ENCODE measurements at places on chromosomes 1 and 21.

GRCh38 chr1:224262373-224263054 is 67.5 kb downstream of the NVL start:
- DNase-seq, result no peak

DNA sequence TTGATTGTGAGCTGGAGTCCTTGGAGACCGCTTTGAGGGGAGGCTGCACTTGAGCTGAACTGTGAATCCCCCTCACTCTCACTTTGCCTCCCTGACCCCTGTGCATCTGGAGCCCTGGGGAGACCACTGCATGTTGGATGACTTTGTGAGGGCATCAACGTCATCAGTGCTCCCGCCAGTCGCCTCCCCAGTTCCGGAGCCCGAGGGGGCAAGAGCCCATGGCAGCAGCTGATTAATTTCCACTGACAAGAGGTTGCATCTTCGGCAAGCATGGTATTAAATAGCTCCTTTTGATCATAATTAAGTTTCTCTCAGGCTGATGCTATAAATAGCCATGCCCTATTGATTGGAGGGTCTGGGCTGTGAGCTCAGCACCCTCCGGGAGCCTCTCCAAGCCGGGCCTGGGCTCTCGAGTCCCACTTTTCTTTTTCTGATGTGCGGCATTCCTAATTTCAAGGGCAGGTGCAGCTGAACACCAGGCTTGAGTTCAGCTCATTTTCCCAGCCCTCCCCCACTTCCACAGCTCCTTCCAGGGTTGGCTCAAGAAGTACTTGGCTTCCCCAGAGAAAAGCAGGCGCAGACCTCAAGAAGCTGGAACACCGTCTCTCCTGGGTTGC is 33.2 kb downstream of the KCND3 start:
- DNase-seq, result no peak

- no peak for DNase-seq
Measured at GRCh38 chr1:231226156-231226555, 14.9 kb upstream of the GNPAT start.

GRCh38 chr21:14271641-14272040 is 55.7 kb downstream of the RBM11 start:
- DNase-seq, result no peak

- no peak for DNase-seq
Measured at GRCh38 chr1:81020506-81020905, 780.2 kb upstream of the ADGRL2 start.

DNA sequence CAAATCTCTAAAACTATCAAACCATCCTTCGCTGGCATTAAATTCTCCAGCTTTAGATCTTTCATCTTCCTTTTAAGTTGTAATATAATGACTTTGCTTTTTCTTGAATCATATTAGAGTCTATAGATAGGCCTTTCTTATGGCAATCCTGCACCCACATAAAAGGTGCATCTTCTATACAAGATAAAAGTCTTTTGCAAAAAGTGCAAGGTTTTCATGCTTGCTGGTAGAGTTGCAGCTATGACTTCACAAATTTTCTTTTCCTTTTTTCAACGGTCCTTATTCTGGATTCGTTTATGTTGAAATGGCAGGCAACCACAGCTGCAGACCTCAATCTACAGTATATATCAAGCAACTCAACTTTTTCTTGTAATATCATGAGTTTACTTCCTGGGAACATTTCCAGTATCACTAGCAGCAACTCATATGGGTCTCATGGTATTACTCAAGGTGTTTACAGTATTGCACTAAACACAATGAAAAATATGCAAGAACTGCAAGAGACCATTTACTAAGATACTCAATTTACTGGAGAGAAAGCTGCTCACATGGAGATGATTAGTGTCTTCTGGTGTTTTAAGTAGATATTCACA is 22.1 kb downstream of the OMA1 start:
- no peak for DNase-seq

DNA sequence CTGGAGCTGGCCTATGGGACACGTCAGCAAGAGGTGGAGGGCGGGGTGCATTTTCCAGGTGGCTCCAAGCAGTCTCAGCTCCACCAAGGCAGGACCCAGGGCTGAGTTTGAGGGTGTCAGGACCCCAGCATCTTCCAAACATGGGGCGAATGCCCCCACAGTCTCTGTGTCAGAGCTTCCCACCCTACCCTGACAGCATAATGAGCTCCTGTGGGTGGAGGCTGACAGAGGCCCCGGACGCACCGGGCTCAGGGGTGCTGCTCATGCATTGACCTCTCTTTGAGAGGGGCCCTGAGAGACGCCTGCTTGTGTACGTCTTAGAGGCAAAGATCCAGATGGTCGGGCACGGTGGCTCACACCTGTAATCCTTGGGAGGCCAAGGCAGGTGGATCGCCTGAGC is 37.2 kb downstream of the SLC2A7 start:
- DNase-seq, result no peak

- DNase-seq, result no peak
Measured at GRCh38 chr1:172972258-172972657, 78.5 kb downstream of the TNFSF18 start.

- no peak for DNase-seq
Measured at GRCh38 chr1:71088645-71089287, 7.9 kb upstream of the ZRANB2 start.

DNA sequence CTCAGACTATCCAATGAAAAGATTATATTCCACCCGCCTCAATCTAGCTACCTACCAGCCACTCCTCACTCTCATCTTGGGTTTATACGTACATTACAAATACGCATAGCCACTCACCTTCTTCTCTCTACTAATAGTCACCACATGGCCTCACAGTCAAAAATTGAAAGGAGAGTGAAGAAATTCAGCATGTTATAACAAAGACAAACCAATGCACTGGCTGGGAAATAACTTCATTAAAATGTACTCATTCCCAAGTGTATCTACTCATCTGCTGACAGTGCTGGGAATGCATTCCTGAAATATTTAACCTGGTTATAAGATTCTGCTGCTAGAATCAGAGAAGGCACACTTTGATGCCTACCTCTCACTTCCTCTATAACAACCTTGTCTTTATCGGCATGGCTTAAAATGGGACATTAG is 6.5 kb downstream of the ZNF644 start:
- DNase-seq, result peak; percentile 11

DNA sequence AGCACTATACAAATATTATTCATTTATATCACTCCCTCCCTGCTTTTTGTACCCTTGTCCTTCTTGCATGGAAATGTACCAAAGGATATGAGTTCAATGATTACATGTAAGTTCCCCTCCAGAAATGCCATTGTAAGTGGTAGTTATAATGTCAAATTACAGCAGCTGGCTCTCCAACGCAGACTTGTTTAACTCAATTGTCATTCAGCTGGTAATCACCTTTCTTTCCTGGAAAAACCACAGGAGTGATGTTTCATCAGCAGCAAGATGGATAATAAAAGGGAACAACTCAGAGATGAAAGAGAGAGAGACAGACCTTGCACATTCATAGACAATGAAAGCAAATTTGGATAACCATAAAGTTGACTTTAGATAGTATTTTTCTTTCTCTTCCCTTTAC is 578.6 kb upstream of the PBX1 start:
- DNase-seq, result no peak

- no peak for DNase-seq
Measured at GRCh38 chr1:196887515-196888239, at the start of gene CFHR4. Gene CFHR4 (plus strand): TSS chr1:196888052. CDS start chr1:196888151, 99 bp downstream.

GRCh38 chr1:162656266-162656665 is 24.0 kb downstream of the DDR2 start:
- no peak for DNase-seq

DNA sequence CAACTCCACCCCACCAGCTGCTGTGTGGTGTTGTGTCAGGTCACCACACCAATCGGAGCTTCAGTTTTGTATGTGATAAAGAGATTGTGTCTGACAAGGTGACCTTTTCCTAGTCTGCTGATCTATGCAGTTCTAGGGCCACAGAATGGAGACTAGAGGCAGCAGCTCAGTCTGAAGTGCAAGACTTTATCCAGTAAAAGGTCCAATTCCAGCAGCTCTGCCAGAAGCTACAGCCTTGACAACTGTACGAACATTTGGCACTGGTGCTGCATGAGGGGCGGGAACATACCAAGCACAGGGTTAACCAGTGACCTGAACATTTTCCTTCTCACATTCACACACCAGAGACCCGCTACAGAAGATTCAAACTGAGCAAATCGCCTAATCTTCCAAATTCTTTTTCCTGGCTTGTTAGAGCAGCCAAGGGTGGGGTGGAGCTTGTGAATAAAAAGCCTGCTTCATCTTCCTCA is 9.3 kb downstream of the FMO1 start:
- DNase-seq, result no peak

GRCh38 chr1:197062692-197063091 is 4.4 kb downstream of the F13B start:
- no peak for DNase-seq

DNA sequence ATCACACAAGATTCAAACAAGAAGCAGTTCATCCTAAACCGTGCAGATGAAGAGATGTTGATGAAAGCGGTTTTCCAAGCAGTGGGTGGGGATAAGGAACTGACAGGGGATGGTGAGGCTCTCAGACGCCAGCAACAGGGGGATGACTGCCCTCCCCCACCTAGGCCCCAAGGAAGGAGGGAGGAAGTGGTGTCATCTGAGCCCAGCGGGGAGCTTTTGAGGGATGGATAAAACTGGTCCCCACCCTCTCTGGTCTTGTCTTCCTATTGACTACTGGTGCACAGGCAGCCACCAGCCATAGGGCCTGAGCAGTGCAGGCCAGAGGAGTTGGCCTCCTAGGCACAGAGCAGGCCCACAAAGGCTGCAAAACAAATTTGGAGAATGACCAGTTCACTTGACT is 175.5 kb downstream of the HUNK start:
- no peak for DNase-seq

DNA sequence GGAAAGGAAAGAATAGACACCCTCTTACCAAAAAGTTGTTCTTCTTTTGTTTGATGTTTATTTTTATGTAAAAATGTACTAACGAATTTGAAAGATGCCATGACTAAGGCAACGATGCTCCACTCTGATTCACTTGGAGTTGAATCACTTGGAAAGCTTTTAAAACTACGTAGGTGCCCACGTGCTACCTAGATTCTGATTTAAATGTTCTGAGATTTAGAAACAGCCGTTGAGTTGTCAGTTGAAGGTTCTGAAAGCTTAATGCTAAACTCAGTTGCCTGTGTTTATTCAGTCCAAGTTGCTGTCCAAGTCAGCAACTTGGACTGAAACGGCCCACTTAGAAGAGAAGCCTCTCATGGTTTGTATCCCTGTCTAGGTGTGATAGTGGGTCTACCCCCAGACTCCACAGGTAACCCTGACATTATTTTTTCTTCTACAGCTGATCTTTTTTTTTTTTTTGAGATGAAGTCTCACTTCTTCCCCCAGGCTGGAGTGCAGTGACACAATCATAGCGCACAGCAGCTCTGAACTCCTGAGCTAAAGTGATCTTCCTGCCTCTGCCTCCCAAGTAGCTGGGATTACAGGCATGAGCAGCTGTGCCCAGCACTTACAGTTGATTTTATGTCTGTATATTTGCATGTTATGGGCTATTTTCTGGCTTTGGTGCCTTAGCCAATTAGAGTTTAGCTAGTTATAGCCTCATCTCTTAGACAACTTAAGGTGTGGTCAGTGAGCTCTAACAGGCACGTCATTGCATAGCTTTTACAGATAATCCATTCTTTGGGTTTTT is 1.4 kb upstream of the VAMP4 start:
- peak; percentile 74 for DNase-seq

DNA sequence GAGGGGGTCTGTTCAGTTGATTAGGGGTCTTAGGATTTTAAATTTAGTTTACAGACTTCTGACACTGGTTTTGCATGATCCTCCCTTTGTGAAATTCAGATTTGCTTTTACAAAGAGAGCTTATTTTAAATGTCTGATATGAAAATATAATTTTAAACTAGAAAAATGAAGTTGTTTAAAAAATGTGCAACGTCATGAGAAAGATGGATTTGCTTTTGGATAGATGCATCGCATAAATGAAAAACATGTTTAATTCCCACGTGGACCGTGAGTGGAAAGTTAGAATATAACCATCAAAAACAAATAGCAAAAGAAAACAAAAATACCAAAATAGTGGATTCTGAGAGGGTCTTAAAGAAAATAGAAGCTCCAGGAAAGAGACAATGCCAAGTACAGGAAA is 2.0 kb upstream of the OR2T3 start:
- DNase-seq, result no peak

DNA sequence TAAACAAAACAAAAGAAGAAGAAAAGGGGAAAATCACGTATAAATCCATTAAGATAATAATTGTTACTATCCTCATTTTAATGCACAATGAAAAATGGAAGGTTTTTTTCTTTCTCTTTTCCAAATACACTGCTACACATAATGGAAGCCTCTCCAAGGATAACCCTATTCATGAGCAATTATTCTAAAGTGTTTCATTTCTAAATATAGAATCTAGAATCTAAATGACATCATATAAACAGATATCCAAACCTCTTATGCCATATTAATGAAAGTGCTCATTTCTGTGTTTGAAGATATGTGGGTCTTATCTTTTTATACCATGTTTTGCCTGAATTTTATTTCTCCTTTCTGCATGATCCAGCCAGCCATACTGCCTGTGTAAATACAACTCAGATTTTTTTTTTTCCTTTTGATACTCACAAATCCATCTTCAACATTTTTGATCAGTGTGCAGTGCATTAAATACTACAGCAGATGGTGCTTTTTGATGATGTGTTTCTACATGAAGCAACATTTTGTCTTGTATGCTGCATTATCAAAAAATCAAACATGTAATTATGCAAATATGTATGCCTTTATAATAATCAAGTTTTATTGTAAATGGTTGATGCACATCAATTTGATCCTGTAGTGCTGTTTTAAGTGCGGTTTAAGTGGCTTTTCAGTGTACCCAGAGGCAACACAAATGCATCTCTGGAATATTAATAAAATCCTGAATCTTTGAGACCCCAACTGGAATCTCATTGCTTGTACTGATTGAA is 625.6 kb upstream of the PTBP2 start:
- DNase-seq, result no peak

DNA sequence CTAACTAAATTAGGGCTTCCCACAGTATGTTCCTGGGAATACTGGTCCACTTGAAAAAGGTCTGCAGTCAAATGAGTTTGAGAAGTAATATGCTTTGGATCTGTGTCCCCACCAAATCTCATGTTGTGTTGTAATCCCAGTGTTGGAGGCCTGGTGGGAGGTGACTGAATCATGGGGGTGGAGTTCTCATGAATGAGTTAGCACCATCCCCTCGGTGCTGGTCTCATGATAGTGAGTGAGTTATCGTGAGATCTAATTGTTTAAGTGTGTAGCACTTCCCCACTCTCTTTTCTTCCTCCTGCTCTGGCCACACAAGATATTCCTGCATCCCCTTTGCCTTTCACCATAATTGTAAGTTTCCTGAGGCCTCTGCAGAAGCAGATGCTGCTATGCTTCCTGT is 16.9 kb upstream of the DMRTB1 start:
- no peak for DNase-seq

- peak; percentile 99 for DNase-seq
Measured at GRCh38 chr1:145957443-145958319, at the start of gene LIX1L. Gene LIX1L (minus strand): TSS chr1:145958017. CDS start chr1:145957927, 90 bp downstream.

GRCh38 chr1:19643121-19643520 is 990 bp upstream of the NBL1 start:
- DNase-seq, result peak; percentile 74

GRCh38 chr1:75074831-75075395 is 59.3 kb upstream of the LHX8 start:
- DNase-seq, result no peak
